ENCODE measurements at places on chromosomes 12 and 14.

DNA sequence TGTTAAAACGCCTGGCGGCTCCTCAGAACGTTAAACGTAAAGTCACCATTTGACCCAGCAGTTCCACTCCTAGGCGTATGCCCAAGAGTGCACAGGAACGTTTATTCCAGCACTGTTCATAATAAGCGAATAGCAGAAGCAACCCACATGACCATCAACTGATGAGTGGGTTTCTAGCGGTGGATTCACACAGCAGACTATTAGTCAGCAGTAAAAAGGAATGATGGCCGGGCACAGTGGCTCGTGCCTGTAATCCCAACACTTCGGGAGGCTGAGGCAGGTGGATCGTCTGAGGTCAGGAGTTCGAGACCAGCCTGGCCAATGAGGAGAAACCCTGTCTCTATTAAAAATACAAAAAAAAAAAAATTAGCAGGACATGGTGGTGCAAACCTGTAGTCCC, 22.4 kb upstream of the FBRSL1 start:
- no peak for DNase-seq

- no peak for DNase-seq
Observed at GRCh38 chr12:90978117-90978770, 23.3 kb upstream of the CCER1 start.

DNA sequence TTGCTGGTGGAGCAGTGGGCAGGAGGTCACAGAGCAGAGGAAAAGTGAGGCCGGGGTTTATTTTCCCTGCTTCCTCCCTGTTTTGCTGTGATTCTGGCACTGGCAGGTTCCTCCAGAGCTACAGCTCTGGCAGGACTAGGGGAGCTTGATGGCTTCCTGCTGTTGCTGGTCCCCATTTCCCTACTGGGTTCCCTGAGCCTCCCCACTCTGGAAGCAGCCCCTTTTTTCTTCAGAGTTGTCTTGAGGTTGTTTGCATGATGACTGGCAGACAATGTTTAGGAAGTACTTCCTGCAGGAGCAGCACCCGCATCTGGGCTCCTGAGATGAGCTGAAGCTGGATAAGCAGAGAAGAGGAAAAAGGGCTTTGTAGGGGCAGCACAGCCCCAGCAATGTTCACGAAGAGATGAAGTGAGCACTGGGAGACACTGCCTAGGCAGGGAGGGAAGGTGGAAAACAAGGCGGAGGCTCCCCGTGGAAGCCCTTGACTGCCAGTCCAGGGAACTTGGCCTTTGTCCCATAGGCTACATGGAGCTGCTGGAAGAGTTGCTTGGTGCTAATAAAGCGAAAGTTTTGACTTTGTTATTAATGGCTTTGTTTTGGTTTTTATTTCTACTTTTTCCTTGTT, 126.9 kb downstream of the SLC38A6 start:
- no peak for DNase-seq

GRCh38 chr14:54893151-54893760, 9.4 kb downstream of the GCH1 start:
- DNase-seq = no peak

GRCh38 chr12:34335819-34336262, 313.5 kb downstream of the ALG10 start:
- no peak for DNase-seq

GRCh38 chr12:63292471-63293221, 141.6 kb upstream of the AVPR1A start:
- no peak for DNase-seq

DNA sequence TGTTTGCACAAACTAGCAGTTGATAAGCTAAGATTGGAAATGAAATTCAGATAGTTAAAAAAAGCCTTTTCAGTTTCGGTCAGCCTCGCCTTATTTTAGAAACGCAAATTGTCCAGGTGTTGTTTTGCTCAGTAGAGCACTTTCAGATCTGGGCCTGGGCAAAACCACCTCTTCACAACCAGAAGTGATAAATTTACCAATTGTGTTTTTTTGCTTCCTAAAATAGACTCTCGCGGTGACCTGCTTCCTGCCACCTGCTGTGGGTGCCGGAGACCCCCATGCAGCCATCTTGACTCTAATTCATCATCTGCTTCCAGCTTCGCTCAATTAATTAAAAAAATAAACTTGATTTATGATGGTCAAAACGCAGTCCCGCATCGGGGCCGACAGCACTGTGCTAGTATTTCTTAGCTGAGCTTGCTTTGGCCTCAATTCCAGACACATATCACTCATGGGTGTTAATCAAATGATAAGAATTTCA, 335.6 kb downstream of the TMEM121 start:
- no peak for DNase-seq

DNA sequence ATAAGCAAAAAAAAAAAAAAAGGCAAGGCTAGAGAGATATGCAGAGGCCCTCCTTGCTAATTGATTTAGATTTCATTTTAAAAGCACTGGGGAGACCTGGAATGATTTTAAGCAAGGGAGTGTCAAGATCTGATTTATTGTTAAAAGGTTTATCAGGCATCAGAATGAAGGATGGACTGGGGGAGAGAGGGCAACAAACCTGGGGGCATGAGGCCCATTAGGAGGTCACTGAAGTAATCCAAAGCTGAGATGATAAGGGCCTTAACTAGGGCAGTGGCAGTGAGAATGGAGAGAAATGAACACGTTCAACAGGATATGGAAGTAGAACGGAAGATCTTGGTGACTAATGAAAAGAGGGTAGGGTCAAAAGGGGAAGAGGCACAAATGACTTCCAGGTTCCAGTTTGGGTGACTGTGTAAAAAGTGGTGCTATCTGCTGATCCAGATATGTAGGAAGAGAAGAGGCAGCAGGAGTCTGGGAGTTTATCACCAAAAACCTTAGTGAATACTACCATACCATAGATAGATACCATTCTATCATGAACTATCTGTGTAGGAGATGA, 24.0 kb downstream of the KITLG start:
- no peak for DNase-seq

GRCh38 chr14:72796935-72797334, 97.0 kb downstream of the DPF3 start:
- DNase-seq = no peak

- no peak for DNase-seq
Observed at GRCh38 chr12:54028314-54029201, at the start of gene HOXC6. HOXC6 (plus strand) TSS chr12:54028440; CDS start chr12:54028522, 82 bp downstream.

GRCh38 chr14:33486332-33486890, 464.5 kb downstream of the EGLN3 start:
- DNase-seq = no peak

GRCh38 chr12:122458105-122459035, 35.9 kb upstream of the CLIP1 start:
- DNase-seq = no peak

DNA sequence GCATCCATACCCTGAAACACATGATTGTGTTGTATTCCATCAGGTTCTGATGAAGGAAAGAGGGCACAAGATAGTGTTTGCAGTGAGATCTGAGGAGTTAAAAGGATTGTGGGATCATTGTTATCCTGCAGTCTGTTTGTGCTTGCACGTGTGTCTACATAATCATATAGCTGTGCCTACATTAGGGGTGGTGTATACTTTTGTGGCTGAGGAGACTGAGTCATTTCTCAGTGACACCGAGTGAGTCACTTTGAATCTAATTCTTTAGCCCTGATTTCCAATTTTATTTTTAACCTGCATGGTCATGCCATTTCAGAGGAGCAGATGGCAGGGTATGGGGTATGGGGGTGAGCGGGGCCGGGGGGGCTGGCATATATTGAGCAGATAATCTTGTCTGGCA, 133.2 kb downstream of the ANO4 start:
- no peak for DNase-seq

- DNase-seq = no peak
Observed at GRCh38 chr12:131438881-131439280, 272.0 kb upstream of the SFSWAP start.

GRCh38 chr12:126353604-126354003, 1288.4 kb downstream of the AACS start:
- no peak for DNase-seq

- no peak for DNase-seq
Observed at GRCh38 chr12:132279930-132280329, 49.5 kb downstream of the GALNT9 start.

- DNase-seq = no peak
Observed at GRCh38 chr14:67345583-67345982, 14.0 kb downstream of the ATP6V1D start.

GRCh38 chr12:33438025-33438772, 1.4 kb downstream of the SYT10 start:
- no peak for DNase-seq

DNA sequence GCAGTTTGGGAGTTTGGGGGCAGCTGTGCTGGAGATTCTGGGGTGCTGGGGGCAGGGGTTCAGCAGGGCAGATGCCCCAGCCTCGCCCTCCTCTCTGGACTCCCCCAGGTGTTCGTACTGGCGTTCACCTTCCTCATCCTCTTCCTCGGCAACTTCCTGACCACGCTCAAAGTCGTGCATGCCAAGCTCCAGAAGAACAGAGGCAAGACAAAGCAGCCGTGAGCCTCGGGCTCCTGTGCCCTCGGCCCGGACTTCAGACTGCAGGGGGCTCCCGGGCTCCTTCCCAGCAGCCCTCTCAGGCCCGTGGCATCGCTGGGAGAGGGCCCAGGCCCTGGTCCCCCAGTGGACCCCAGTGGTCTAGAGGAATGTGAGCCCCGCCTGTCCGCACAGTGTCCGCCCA, 18.0 kb downstream of the RHOF start:
- no peak for DNase-seq

GRCh38 chr12:49843876-49844437, 1.1 kb upstream of the BCDIN3D start:
- no peak for DNase-seq

- DNase-seq = no peak
Observed at GRCh38 chr14:52026901-52027300, 37.6 kb downstream of the RTRAF start.

- DNase-seq = no peak
Observed at GRCh38 chr12:49583366-49584094, 15.6 kb upstream of the MCRS1 start.

DNA sequence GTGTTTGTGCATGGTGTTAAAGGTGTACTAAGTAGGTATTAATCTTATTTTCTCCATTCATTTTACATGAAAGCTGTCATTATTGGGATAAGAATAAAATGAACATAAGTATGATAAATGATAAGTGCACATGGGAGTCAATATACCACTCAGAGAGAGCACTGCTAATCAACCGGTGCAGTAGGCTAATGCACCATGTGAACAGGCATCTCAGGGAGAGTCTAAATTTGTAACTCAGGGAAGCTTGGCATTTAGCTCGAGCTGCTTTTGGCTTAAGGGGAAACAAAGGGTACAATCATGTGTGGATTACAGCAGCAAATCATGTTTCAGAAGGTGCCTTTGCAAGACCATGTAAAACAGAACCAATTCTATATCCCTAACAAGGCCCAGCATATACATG, 127.4 kb downstream of the MGST1 start:
- no peak for DNase-seq

- no peak for DNase-seq
Observed at GRCh38 chr12:52636189-52636588, 15.8 kb downstream of the KRT2 start.

- no peak for DNase-seq
Observed at GRCh38 chr14:70005281-70005805, 126.1 kb downstream of the SMOC1 start.

DNA sequence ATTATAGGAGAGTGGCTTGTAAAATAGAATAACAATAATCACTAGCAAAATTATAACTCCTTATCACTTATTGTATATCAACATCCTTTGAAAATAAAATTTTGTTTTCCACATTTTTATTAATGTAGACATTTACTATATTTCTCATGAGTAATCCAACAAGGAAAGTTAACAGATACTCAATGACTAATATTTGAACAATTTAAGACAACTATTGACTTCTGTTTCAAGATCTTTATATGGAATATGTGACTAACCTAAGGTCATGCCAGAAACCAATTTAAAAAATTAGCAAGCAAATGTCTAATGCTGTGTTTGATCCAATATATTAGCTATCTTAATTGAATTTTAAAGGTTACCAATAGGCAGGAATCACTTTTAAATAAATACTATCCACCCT, 638.5 kb upstream of the FLRT2 start:
- no peak for DNase-seq

GRCh38 chr14:104031384-104031783, 54.1 kb upstream of the ASPG start:
- no peak for DNase-seq

DNA sequence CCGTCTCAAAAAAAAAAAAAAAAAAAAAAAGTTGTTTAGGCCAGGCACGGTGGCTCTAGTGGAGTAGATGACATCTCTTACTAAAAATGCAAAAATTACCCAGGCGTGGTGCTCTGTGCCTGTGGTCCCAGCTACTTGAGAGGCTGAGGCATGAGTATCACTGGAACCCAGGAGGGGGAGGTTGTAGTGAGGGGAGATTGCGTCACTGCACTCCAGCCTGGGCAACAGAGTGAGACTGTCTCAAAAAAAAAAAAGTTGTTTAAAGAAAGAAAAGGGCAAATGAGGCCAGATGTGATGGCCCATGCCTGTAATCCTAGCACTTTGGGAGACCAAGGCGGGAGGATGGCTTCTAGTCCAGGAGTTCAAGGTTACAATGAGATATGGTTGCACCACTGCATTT, 36.6 kb upstream of the SPPL3 start:
- DNase-seq = no peak

GRCh38 chr12:94749890-94750289, 99.5 kb upstream of the TMCC3 start:
- no peak for DNase-seq

DNA sequence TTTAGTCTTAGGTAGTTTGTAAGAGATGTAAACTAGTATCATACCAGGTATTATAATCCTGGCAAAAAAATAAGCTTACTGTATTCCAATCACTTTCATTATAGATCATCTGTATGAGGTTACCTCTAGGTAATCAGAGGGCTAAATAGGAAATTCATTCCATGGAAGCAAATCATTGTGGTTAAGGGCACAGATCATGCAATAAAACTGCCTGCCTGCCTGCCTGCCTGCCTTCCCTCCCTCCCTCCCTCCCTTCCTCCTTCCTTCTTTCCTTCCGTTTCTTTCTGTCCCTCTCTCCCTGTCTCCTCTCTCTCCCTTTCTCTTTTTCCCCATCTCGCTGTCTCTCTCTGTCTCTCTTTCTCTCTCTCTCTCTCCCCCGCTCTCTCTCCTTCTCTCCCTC, 3.2 kb upstream of the CLEC9A start:
- DNase-seq = no peak

- DNase-seq = no peak
Observed at GRCh38 chr14:60093080-60093479, 1.4 kb downstream of the PCNX4 start.

DNA sequence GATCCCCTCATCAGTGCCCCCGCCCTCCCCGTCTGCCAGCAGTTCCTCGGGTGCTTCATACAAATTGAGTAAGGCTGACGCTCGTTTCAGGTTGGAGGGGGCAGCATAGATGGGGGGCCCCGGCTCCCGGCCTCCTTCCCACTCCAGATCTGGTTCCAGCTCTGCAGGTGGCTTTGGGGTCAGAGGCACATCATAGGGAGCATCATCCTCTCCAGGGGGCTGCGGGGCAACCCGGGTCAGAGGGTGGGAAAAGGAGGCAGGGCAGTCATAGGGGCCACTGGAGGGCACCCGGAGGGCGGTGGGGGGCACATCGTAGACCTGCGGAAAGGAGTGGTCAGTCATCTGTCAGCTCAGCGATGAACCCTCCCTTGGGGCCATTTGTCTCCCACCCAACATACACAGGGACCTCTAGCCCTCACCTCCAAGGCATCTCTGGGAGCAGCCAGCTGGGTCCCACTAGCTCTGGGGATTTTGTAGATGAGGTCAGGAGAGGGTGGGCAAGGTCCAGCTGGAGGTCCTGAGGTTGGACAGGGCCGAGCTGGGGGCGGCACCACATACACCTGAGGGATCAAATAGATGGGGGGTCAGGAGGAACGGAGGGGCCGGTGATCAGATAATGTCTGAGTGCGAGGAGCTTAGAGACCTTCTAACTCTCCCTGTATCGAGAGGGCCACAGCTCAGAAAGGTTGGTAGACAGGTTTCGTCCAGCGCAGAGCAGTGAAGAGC, 5.1 kb downstream of the EFS start:
- no peak for DNase-seq

All from activated CD4-positive, CD25-positive, alpha-beta regulatory T cell treated with anti-CD3 and anti-CD28 coated beads, Interleukin-2, amount 50 U/mL, for 16 hours (primary cell).